ENCODE measurements at places on chromosomes 13 and 19.

DNA sequence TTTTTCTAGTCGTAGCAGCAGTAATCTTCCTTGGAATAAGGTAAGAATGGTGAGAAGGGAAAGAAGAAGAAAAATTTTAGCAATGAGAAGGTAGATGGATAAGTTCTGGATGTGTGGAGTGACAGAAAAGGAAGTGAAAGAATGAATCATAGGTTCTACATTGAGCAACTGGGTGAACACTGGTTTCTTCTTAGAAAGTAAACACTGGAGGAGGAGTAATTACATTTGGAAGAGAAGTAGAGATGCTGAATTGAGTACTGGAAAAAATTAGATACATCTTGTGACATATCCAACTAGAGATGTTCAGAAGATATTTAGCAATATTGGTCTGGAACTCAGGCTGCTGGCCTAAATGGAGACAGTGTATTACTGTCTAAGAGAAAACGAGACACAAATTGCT, 148.5 kb downstream of the GPC5 start:
- no peak for DNase-seq

DNA sequence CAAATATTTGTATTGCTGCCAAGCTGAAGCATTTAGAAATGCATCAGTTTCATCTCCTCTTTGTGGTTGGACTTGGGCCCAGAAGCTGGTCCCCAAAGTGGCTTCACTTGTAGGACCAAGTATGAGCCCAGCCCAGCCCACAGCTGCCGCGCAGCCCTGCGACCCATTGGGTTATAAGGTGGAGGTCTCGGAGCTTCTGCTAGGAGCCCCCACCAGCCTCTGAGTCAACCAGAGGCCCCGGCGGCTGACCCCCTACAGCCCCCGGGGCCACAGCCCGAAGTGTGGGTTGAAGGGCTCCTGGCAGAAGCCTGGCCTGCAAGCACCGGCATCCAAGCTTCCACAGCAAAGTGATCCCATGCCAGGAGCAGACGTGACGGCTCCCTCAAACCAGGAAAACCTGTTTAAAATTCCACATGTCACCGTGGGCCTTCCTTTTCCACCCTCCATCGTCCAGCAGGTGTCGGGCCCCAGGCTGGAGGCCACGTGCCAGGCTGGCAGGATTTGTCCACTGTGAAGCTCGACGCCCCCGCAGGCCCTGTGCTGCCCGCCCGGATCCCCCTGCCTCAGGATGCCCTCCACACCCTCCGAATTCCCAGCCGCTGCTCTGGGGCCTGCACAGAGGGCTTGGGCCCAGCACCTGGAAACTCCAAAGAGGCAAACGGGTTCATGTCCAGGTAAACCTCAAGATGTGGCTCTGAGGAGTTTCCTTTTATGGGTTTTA, 54.7 kb downstream of the C13orf46 start:
- no peak for DNase-seq

GRCh38 chr13:31846961-31847752, 107.8 kb downstream of the RXFP2 start:
- DNase-seq = no peak

DNA sequence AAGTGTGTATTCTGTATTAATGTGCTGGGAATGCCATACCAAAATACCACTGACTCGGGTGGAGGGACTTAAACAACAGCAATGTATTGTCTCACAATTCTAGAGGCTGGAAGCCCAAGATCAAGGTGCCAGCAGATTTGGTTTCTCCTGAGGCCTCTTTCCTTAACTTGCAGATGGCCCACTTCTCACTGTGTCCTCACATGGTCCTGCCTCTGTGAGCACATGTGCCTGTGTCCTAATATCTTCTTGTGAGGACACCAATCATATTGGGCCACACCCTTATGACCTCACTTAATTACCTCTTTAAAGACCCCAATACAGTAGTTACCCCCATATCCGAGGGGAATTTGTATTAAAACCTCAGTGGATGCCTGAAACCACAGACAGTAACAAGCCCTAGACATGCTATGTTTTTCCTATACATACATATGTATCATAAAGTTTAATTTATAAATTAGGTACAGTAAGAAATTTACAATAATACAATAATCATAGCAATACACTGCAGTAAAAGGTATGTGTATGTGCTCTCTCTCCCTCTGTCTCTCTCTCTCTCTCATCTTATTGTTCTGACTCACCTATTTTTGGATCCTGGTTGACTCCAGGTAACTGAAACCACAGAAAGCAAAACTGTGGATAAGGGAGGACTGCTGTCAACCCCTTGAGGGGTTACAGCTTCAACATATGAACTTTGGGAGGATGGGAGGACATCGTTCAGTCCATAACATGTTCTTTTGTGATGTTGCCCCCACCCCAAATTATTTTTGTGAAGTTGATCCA, 174.3 kb downstream of the IRS2 start:
- DNase-seq = no peak

DNA sequence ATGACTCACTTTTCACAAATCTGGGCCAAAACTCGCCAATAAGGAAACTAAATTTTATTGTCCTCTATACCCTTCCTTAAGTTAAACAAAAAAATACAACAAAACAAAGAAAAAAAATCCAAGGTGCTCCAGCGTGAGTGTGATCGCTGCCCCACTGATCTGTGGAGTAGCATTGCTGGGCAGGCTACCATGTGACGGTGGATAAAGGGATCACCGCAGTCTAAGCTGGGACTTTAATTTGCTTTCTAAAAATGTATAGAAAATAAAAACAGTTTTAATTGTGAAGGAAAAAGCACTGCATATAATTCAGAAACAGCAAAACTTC, 92.9 kb downstream of the FLT1 start:
- DNase-seq = no peak

- DNase-seq = no peak
These were observed 30.1 kb downstream of the GSX1 start for GRCh38 chr13:27822258-27822872.

DNA sequence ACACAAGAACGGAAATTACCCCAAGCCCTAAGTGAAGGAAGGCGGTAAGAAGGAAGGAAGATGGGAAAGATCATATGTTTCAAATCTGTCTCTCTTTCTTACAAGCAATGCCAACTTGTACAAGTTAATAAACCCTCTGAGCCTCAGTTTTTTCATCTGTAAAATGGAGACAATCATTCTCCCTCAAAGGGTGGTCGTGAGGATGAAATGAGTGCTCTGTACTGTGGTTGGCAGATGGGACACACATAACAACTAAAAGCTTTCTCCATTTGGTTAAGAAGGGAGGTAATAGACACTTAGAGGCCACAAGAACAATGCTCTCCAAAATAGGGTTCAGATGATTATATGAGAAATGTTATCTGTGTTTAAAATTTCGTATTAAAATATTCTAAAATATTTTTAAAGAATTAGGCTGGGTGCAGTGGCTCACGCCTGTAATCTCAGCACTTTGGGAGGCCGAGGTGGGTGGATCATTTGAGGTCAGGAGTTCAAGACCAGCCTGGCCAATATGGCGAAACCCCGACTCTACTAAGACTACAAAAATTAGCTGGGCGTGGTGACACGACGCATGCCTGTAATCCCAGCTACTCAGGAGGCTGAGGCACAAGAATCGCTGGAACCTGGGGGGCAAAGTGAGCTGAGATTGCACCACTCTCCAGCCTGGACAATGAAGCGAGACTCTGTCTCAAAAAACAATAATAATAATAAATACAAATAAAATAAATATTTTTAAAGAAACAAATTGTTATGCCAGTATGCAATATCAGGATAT, 89.7 kb downstream of the STARD13 start:
- no peak for DNase-seq

GRCh38 chr19:30403203-30403985, 31.2 kb downstream of the ZNF536 start:
- no peak for DNase-seq

DNA sequence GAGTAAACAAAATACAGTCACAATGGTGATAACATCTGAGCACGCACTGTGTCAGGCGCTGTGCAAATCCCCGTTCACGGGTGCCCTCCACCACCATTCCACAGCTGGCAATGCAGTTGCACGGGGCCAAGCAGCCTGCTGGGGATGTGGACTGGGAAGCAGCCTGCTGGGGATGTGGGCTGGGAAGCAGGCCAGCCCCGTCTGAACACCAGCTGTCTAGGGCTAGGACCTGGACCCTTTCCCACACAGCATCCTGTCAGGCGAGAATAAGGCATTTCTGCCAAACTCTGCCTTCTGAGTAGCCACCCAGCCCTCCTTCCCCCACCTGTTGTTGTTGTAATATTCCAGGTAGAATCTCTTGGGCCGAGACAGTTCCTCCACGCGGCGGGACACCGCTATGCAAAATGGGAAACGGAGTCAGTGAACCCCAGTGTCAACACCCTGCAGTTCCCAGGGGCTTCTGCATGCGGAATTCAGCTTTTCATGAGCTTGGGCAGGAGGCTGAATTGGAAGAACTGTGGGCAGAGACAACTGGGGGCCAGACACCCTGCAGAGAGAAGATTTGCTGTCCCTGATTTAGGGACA, 27.8 kb upstream of the MIER2 start:
- peak; percentile 21 for DNase-seq

GRCh38 chr13:32645854-32646253, 59.6 kb downstream of the PDS5B start:
- no peak for DNase-seq

DNA sequence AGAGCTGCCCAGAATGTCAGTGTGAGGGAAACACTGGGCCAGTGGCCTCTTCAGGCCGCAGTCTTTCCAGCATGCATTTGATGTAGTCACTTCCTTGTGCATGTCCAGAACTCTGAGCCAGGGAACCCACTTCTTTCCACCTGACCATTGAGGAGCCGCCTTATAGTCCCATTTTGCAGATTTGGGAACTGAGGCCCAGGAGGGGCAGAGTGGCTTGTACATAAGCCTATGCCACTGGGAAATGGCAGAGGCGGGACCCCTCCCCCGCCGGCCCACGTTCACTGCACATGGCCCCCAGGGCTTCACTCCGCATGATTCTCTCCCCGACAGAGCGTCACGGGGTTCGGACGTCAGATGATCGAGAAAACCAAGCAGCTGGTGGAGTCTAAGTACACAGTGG, 5.6 kb upstream of the SPIB start:
- DNase-seq = no peak

- DNase-seq = no peak
These were observed 1173.1 kb downstream of the UQCRFS1 start for GRCh38 chr19:28039677-28040381.

DNA sequence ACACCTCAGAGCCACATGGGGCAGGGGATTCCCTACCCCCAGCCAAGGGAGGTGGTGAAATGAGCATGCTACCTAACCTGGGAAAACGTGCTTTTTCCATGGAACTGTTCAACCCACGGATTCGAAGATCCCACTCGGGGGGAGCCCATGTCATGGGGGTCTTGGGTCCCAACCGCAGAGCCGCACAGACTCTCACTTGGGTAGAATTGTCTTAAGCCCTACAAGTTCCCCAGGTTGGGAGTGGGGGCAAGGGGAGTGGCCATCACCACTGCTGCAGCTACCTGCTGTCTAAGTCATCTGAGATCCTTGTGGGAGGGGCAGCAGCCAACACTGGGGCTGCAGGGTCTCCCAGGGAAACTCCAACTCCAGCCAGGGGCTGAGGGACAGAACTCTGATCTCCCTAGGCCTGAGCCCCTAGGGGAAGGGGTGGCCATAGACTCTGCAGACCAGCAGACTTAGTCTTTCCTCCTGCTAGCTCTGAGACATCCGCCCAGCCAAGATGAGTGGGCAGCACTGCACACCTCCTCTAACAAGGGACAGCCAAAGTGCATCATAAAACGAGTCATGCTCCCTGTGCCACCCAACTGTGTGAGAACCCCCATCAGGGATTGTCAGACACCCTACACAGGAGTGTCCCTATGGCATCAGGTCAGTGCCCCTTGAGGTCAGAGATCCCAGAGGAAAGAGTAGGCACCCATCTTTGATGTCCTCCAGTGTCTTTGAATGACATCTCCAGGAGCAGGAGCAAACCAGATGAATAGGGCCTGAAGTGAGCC, 610.4 kb upstream of the SLITRK6 start:
- DNase-seq = no peak

DNA sequence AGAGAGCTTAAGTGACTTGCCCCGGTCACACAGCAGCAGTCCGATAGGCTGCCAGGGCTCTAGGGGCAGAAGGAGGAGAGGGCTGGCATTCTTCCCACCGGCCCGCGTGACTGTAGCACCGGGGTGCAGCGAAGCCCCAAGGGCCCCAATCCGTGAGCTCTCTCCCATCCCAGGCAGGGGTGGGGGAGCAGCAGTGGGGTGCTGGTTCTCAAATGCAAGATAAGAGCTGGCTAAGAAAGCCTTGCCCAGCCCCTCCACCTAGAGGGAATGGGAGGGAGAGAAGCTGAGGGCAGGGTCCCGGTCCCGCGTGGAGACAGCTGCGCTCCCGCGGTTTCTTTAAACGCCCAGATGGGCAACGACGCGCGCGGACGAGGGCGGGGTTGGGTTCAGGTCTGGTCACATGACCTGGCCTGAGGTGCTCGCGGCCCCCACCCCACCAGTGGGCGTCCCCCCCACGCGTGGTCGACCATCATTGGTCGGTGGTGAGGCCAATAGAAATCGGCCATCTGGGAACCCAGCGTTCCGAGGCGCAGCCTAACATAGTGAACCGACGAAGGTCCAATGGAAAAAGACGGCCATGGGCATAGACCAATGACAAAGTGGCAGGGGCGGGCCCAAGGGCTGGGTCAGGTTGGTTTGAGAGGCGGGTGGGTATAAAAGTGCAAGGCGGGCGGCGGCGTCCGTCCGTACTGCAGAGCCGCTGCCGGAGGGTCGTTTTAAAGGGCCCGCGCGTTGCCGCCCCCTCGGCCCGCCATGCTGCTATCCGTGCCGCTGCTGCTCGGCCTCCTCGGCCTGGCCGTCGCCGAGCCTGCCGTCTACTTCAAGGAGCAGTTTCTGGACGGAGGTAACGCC, at the start of gene CALR:
Gene CALR (plus strand): TSS at position 683 of the 852 bp plus-strand sequence. CDS start 71 bp downstream, at position 754.
- peak; percentile 100 for DNase-seq

Data from DMS79 treated with DMSO at 0.1 percent for 48 hours (cell line).